ENCODE measurements at places on chromosomes 16 and 17.

DNA sequence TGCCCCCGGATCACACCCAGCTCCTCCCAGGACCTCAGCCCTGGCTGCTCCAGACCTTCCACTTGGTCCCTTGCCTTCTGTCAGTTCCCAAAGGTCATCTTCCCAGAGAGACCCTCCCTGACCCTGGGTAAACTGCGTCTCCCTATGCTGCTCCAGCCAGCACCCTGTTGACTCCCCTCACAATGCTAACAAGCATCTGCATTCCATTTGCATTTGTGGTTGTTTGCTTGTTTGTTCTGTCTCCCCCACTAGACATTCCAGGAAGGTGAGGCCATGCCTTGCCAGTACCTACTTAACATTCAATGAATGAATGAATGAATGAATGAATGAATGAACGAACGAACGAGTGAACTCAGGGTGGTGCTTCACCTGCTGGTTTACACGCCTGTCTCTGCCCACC, 171.2 kb downstream of the WSCD1 start:
- DNase-seq = no peak

DNA sequence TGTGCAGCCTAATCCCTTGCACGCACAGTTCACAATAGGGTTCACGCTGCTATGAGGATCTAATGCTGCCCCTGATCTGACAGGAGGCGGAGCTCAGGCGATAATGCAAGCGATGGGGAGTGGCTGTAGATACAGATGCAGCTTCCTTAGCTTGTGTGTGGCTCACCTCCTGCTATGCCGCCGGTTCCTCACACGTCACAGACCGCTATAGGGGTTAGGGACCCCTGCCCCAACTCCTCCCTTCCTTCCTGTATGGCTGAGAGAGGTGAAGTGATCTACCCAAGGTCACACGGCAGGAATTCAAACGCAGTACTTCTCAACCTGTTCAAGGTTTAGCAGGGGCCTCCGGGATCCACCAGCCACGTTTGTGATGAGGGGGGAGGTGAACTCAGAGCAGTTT, 13.4 kb upstream of the PLLP start:
- no peak for DNase-seq

DNA sequence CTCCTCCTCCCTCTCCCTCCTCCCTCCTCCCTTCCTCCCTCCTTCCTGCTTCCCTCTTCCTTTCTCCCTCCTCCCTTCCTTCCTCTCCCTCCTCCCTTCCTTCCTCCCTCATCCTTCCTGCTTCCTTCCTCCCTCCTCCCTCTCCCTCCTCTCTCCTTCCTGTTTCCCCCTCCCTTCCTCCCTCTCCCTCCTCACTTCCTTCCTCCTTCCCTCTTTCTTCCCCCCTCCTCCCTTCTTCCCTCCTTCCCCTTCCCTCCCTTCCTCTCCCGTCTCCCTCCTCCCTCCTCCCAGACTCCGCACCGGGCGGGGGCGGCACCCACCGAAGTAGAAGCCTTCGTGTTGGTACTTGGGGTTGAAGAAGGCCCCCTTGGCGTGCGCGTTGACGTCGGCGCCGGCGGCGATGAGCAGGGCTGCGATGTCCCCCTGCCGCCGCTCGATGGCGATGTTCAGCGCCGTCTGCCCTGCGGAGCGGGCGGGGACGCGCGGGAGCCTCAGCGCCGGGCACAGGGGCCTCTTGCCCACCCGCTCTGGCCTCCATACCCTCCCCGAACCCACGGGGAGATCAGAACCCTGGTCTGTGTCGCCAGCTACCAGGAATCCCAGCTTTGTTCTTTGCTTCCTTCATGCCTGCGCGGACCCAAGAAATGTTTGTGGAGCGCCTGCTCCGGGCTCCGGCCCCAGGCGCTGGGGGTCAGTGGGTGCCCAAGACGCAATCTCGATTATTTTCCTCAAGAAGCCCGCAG, 22.2 kb downstream of the TRPV3 start:
- peak; percentile 20 for DNase-seq

DNA sequence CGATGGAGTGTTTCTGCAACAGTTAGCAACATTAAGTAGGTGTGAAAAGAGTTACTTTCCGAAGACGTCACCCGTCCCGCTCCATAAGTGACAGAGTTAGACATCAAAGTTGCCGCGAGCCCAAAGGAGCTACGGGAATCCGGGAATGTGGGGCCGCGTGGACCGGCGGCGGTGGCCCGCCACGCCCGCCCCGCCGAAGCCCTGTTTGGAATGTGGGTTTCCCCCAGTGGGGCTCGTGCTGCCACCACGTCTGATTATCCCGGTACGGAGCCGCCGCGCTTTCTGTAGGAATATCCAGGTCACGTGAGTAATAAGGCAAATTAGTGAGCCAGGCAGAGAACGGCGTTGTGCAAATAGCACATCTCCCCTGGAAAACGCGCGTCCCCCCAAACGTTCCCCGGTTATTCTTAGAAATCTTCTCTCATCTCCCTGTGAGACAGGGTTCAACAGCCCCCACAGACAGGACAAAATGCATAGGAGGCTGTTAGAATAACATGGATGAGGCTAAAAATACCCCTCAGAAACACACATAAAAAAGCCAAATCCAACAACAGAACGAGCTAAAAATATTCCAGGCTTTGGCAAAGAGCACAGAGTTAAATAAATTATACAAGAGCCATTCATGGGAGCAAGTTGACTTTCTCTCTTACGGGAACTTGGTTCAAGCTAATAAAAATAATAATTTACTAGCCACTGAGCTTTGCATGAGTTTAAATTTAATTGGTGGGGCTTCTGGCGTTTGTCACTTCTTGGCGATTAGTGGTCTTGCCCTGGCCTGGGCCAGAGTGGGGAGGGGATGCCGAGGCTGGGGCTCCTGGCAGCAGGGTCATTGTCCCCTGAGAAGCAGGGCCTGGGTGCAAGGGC, 8.6 kb downstream of the BAHCC1 start:
- no peak for DNase-seq

- no peak for DNase-seq
Observed at GRCh38 chr17:253091-253846, 71.8 kb upstream of the DOC2B start.

GRCh38 chr17:1109606-1110540, 69.9 kb downstream of the ABR start:
- peak; percentile 22 for DNase-seq

- no peak for DNase-seq
Observed at GRCh38 chr16:13437413-13437795, 482.6 kb upstream of the ERCC4 start.

DNA sequence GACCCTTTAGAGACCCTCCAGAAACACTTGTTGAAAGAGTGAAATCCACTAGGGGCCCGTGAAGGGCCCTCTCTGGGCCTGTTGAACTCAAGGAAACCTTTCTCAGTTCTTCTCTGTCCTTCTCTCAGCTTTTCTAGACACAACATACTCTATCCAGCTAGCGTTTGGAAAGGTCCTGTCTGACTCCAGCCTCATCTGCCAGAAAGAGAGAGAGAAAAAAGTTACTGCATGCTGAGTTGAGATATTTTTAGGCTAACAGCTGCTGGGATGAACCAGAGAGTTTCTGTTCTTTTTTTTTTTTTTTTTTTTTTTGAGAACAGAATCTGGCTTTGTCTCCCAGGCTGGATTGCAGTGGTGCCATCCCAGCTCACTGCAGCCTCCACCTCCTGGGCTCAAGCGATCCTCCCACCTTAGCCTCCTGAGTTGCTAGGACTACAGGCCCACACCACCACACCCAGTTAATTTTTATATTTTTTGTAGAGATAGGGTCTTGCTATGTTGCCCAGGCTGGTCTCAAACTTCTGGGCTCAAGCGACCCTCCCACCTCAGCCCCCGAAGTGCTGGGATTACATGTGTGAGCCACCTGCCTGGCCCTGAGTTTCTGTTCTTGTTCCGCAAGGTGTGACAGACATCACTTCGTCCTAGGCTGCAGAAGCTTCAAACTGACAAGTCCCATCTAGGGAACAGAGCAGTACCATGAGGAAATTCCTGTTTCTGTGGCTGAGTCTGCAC, 14.9 kb upstream of the TEX2 start:
- DNase-seq = no peak

DNA sequence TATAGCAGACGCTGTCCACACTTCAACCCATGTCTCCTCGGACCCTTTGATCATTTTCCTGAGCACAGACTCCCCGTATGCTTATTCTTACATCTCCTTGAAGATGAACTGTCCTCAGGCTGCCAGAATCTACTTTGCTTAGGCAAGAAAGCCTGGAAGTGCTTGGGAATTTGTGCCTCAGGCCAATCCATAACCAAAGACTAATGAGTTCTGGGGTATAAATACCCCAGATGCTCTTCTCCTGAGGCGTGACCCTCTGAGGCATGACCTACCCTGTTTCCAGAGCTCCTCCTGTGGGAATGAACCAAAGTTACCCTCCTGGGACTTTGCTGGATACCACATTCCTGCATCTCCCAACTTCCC, 10.1 kb upstream of the TEKT3 start:
- no peak for DNase-seq

DNA sequence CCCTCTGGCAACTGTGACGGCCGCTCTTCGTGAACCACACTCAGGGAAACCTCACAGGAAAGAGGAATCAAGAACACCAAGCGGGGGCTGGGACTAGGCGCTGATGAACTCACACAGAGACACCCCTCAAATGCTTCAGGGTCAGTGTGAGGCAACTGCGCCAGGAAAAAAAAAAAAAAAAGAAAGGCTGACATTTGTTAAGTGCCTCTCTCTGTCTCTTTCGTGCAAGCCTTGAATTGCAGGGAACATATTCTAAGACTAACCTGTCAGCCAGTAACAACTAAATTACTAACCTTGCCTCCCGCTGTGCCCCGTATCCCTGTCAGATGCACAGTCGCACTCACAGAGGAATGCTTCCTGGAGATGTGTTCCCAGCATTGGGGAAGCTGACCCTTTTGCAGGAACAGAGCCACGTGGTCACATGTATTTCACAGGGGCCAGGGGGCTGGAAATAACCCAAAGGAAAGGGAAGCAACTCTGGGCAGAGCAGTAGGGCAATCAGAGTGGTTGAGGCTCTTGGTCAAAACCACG, 247.8 kb downstream of the XYLT1 start:
- no peak for DNase-seq

DNA sequence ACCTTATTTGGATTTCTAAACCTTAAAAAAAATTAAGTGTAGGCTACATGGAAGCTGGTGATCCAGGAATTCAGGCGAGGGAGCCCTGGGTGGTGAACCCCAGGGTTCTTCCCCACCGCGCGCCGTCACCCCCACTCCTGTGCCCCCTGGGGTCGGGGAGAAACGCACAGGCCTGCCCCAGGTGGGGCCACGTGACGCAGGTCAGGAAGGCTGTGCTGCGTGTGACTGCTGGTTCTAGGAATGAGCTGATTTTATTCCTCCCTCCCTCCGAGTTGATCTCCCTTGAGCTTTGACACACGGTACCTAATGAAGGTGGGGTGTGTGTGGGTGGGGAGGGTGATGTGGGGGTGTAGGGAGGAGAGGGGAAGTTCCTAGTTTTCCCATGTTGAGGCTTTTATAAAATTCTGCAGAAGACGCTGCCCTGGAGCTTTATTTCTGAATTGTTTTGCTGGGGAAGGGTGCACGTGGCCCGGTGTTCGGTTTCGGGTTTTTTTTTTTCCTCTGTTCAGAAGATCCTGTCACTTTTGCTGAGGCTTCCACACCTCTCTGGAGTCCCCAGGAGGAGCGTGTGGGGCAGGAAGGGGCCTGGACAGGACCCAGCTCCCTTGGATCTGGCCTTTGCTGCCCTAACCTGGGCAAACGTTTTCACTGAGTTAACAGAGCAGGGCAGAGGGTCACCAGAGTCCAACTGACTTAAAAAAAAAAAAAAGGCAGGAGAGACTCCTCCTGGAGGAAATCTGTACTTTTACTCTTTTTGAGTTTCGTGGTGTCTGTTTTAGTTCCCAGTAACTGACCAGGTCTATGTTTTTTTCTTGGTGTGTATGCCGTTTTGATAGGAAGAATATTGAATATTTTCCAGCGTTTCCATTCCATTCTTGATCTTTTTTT, 55.8 kb upstream of the GSE1 start:
- DNase-seq = peak; percentile 29

- DNase-seq = no peak
Observed at GRCh38 chr16:89586218-89586617, 10.7 kb downstream of the CPNE7 start.

GRCh38 chr17:67041941-67042899, 2.1 kb upstream of the CACNG1 start:
- no peak for DNase-seq

DNA sequence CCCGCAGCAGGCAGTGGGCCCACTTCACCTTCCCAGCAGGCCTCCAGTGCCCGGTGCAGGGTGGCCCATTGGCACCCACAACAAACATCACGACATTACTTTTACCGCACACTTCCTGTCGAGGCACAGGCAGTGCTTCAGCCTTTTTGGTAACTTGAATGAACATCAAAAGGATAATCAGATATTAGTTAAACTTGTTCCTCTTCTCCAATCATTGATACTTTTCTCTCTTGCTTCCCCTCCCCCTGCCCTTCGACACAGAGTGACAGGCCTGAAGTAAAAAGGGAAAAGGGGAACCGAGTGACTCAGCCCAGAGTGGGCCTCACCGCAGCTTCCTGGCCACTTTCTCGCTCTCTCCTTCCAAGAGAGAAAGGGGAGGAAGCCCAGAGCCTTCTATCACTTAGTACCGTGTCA, 507.0 kb downstream of the MAF start:
- peak; percentile 48 for DNase-seq

- DNase-seq = no peak
Observed at GRCh38 chr16:10003486-10003885, 178.7 kb downstream of the GRIN2A start.

GRCh38 chr17:19719355-19720209, 3.2 kb upstream of the SLC47A2 start:
- no peak for DNase-seq

GRCh38 chr16:85491058-85491771, 121.9 kb upstream of the GSE1 start:
- DNase-seq = peak; percentile 33

DNA sequence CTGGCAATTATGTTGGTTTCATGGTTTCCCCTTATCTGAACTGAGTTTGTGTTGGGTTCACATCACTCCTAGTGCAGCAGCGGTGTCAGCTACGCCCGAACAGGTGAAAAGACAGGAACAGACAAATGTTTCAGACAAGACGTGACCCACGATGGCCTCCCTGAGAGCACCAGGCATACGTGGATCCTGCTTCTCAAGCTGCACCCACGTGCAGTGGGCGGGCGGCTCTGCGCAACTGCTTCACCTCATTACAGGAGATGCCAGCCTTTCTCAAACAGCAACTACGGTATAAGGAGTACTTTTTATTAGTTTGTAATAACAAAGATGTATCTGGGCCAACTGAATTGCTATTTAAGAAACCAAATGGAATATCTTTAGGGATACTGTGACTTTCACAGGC, 32.8 kb upstream of the SLC38A8 start:
- no peak for DNase-seq
